Immature natural killer cell (primary cell): ENCODE measurements at places on chromosomes 16 and 17. TPM values are rescaled to one million over a fixed set of nuclear protein-coding genes. Genes with fewer than 3 reads are reported as not detected.

- DNase-seq, result peak; percentile 45
- peaks cover 6% of the 10 kb centered on the region for H3K36me3 ChIP-seq
- peaks cover 30% of the 10 kb centered on the region for H3K27me3 ChIP-seq
- peak overlapping the region; percentile 100 for H3K27ac ChIP-seq
These were observed 757 bp downstream of the FMNL1 start for GRCh38 chr17:45222289-45222995.

DNA sequence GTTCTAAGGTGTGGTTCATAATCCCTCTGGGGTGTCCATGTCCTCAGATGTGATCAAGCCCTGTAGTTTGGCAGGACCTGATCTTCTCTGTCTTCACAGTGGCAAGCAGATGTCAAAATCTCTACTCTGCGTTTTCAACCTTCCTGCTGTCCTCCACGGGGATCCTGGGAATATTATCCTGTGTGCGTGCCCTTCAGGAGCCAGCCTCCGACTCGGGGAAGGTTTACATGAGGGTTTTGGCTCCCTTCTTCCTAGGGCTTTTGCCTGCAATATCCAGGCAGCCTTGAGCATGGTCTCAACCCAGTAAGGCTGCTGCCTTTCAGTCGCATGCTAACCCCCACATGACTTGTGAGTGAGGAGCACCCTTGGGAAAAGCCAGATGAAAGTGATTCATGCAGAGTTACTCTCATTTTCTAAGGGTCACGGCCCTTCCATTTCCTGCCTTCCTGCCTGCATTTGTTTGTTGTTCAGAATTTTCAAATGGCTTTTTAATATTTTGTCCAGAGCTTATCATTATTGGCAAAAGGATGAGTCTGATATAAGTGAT, 202.2 kb upstream of the CHMP6 start:
- peaks cover 5% of the 10 kb centered on the region for H3K27me3 ChIP-seq
- no peak overlapping the region for H3K4me3 ChIP-seq
- peaks cover 33% of the 10 kb centered on the region for H3K4me1 ChIP-seq
- no peak for DNase-seq
- peak overlapping the region; percentile 75 for H3K27ac ChIP-seq
- peaks cover 7% of the 10 kb centered on the region for H3K36me3 ChIP-seq

DNA sequence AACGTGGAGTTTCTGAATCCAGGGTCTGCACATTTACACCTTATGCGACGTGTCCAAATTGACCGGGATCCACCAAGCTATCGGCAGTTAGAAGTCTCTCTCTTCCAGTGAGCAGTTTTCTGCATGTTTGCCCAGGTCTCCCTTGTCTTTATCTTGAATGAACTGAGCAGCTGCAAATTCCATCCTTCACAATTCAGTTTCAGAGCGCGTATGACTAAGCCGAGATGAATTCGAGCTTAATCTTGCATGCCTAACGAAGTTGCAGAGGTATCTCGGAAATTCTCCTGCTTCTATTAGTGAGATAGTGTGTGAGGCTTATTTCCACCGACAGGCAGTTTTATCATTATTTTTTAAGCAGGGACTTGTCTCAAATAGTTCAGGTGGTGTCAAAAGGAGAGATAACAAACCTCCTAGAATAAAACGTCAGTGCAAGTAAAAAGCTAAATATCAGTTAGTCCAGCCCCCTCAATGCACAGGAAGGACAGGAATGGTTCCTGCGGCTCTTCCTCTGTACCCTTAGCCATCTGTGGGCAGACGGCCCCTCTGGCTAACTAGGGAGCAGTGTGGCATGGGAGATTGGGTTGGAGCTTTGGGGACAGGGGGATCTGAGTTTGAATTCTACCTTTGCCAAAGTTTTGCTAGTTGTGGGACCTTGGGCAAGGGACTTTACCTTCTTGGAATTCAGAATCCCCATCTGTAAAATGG, 93.0 kb upstream of the GPR139 start:
- H3K36me3 ChIP-seq, result no peaks in the 10 kb centered on the region
- H3K27ac ChIP-seq, result no peak overlapping the region
- H3K27me3 ChIP-seq, result peaks cover 3% of the 10 kb centered on the region
- H3K4me3 ChIP-seq, result no peak overlapping the region

The GPRC5B gene
- not detected for polyA plus RNA-seq

DNA sequence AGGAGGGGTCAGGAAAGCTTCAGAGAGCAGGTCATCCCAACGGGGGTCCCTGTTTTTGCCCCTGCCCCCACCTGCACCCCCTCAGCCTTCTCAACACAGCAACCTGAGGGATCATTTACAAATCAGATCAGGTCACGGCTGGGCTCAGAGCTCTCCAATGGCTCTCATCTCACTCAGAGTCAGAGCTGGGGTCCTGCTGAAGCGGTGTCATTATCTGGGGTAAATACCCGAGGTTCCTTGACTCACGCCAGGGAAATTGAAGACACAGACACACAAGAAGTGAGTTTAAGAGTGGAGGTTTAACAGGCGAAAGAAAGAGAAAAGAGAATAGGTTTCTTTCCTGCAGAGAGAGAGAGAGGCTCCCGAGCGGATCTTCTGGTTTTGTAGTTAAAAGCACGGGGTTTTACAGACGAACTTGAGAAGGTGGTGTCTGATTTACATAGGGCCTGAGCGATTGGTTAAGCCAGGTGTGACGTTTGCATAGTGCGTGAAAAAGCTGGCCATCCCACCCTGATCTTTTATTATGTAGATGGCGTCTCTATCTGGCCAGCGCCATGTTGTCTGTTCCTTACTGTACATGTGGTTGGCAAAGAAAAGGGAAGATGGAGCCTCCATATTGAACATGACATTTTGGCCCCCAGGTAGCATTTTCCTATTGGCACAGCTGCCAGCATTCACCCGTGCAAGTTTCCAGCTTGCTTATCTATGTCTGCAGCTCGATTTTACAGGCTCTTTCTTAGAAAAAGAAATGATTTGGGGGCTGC, 51.4 kb downstream of the WSB1 start:
- peaks cover 5% of the 10 kb centered on the region for H3K36me3 ChIP-seq
- peaks cover 58% of the 10 kb centered on the region for H3K4me1 ChIP-seq
- H3K27ac ChIP-seq, result peak overlapping the region; percentile 93
- peaks cover 8% of the 10 kb centered on the region for H3K27me3 ChIP-seq

GRCh38 chr16:88902744-88903143, 36.3 kb upstream of the PABPN1L start:
- no peak overlapping the region for H3K27ac ChIP-seq
- DNase-seq, result no peak

The KLHL10 gene
- polyA plus RNA-seq, result not detected

DNA sequence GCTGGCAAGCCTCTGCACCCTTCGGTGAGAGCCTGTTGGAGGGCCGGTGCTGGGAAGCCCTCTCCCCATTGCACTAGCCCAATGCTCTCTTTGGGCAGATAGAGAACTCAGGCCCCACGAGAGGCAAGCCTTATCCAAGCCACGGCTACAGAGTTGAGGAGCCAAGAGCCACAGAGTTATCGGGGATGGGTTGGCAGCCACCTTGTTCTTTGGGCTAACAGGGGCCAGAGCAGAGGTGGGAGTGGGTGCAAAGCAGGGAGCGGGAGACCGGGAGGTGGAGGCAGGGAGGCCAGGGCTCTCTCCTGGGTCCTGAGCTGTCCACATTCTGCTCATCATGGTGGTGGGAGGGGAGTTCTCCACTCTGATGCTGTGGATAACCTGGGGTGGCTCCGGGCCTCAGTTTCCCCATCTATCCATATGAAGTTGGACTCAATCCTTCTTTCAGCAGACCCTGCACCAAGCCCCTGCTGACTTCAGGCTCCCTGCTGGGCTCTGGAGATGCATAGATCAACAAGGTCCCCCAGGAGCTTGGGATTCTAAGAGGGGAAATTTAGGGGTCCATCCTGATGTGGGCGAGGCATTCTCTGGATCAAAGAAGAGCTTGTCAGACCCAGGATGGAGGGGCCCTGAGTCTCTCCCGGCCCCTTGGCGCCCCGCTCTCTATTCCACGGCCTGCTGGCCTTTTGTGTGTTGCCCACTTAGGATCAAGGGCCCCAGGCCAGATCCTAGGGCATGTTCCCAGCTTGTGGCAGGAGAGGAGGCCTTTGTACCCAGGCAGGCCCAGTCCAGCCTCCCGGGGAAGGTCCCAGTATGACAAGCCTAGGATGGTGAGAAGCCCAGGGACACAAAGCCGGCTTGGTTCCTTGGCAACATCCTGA, 557 bp upstream of the CX3CL1 start:
- H3K27me3 ChIP-seq, result peaks cover 2% of the 10 kb centered on the region
- no peaks in the 10 kb centered on the region for H3K36me3 ChIP-seq
- no peak overlapping the region for H3K4me3 ChIP-seq
- no peaks in the 10 kb centered on the region for H3K4me1 ChIP-seq
- no peak for DNase-seq

- H3K27me3 ChIP-seq, result no peaks in the 10 kb centered on the region
- H3K4me3 ChIP-seq, result no peak overlapping the region
- no peak for DNase-seq
- H3K27ac ChIP-seq, result no peak overlapping the region
- H3K36me3 ChIP-seq, result peaks cover 8% of the 10 kb centered on the region
These were observed 18.4 kb downstream of the CYB5D2 start for GRCh38 chr17:4161192-4161966.

The NPW gene
- not detected for polyA plus RNA-seq

- H3K36me3 ChIP-seq, result no peaks in the 10 kb centered on the region
- H3K27ac ChIP-seq, result no peak overlapping the region
- H3K4me1 ChIP-seq, result no peaks in the 10 kb centered on the region
- H3K27me3 ChIP-seq, result peaks cover 4% of the 10 kb centered on the region
- H3K4me3 ChIP-seq, result no peak overlapping the region
These were observed 129.9 kb downstream of the SDK2 start for GRCh38 chr17:73514146-73514863.

The POLR2A gene
- polyA plus RNA-seq, result 67.8 TPM

The MYH8 gene
- polyA plus RNA-seq, result not detected

The ATP2A3 gene
- 35.1 TPM for polyA plus RNA-seq

GRCh38 chr17:9414471-9414870, 161.1 kb downstream of the STX8 start:
- H3K27me3 ChIP-seq, result no peaks in the 10 kb centered on the region
- H3K4me1 ChIP-seq, result peaks cover 26% of the 10 kb centered on the region
- peak overlapping the region; percentile 41 for H3K27ac ChIP-seq

DNA sequence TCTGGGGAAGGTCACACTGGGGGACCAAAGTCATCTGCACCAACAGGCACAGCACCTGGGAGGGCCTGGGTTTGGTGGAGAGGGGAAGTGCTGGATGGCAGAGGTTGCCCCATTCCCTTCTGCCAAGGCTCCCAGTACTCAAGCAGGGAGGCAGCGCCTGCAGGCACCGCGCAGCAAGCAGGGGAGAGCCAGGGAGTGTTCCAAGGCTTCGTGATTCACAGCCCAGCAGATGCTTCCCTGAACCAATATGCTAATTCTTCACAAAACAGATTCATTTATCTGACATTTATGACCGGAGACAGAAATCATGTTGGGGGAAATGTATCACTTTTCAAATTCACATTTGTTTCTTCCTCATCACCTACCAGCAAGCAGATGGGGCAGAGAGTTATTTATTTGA, 13.4 kb upstream of the CDH5 start:
- H3K4me1 ChIP-seq, result no peaks in the 10 kb centered on the region
- H3K27ac ChIP-seq, result no peak overlapping the region
- DNase-seq, result no peak
- peaks cover 3% of the 10 kb centered on the region for H3K27me3 ChIP-seq
- H3K36me3 ChIP-seq, result no peaks in the 10 kb centered on the region

The RAC3 gene
- not detected for polyA plus RNA-seq

The CDH1 gene
- polyA plus RNA-seq, result not detected

DNA sequence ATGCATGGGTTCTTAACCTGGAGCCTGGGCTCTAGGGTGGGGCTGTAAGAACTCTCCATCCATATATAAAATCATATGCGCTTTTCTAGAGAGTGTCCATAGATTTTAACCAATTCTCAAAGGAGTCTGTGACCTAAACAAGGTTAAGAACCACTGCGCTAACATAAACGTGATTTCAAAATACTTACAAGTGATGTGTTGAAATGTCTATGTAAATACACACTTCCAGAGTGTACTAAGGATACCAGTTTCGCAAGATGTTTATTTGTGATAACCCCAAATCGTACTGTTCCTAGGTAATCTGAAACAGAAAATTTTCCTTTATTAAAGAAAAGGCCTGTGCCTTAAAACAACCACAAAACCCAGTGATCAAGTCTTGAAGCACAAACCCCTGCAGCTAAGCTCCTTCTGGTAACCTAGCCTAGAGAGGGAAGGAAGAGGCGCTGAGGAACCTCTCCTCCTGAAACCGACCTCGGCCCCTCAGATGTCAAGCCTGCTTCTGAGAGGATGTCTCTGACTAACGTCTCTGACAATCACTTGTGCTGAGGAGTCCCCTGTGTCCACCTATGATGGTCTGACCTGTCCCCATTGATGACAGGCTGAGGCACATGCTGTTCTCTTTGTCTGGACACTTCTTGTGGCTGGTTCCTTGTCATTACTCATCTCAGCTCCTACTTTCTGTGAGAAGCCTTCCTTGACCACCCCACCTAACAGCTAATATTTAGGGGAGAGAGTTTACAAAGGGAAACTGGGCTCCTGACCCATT, 32.2 kb downstream of the SNN start:
- H3K4me3 ChIP-seq, result no peak overlapping the region
- peaks cover 22% of the 10 kb centered on the region for H3K36me3 ChIP-seq
- no peak for DNase-seq
- no peak overlapping the region for H3K27ac ChIP-seq

The SCN4A gene
- polyA plus RNA-seq, result not detected

- H3K36me3 ChIP-seq, result no peaks in the 10 kb centered on the region
- DNase-seq, result no peak
- H3K4me1 ChIP-seq, result peaks cover 4% of the 10 kb centered on the region
- no peak overlapping the region for H3K4me3 ChIP-seq
- peaks cover 4% of the 10 kb centered on the region for H3K27me3 ChIP-seq
These were observed 184.7 kb downstream of the COPRS start for GRCh38 chr17:31674305-31674704.

DNA sequence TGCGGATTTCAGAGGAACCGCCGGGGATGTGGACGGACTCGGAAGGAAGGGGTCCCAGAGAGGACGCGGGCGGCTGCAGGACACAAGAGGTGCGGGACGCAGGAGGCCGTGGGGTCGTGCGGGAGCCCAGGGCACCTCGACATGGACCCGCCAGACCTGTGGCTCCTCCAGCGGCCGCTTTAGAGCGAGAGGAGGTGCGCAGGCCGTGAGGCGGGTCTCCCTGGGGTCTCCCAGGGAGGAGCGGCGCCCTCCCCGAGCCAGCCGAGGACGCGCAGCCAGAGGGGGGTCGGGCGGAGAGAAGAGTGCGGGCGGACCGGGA, 6.8 kb upstream of the FLYWCH1 start:
- DNase-seq, result no peak
- no peaks in the 10 kb centered on the region for H3K27me3 ChIP-seq
- H3K4me1 ChIP-seq, result peaks cover 32% of the 10 kb centered on the region
- peak overlapping the region; percentile 88 for H3K27ac ChIP-seq
- no peaks in the 10 kb centered on the region for H3K36me3 ChIP-seq
- peak overlapping the region; percentile 95 for H3K4me3 ChIP-seq

- peaks cover 36% of the 10 kb centered on the region for H3K4me1 ChIP-seq
- peak overlapping the region; percentile 71 for H3K4me3 ChIP-seq
These were observed 53.2 kb upstream of the ZNF750 start for GRCh38 chr17:82892899-82893565.

The SLC13A2 gene
- not detected for polyA plus RNA-seq

DNA sequence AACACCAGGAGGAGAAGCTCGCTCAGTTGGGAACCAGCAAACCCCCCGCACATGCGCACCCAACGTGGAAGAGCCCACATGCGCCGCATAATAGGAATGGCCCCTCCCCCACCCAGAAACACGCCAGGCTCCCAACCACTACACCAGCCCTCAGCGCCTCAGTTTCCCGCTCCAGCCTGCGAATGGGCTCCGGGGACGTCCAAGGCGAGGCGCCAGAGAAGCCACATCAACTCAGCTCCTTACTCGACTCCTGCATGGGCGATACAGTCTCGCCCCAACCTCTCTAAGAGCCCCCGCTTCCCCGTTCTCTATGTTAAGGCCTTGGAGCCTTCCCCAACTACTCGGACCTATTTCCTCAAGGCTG, 504 bp downstream of the SRSF1 start:
- peaks cover 38% of the 10 kb centered on the region for H3K36me3 ChIP-seq
- no peak for DNase-seq
- peak overlapping the region; percentile 97 for H3K27ac ChIP-seq
- H3K27me3 ChIP-seq, result peaks cover 31% of the 10 kb centered on the region
- H3K4me1 ChIP-seq, result peaks cover 56% of the 10 kb centered on the region
